ENCODE measurements at places on chromosomes 7 and 10. TPM values are rescaled to one million over a fixed set of nuclear protein-coding genes. Genes with fewer than 3 reads are reported as not detected.
A peak's percentile ranks its signal among the peaks of the same experiment; 100 is the strongest.

The ATOH7 gene
- not detected for total RNA-seq

The LIPF gene
- total RNA-seq = not detected

The RTKN2 gene
- total RNA-seq = 3.8 TPM

The ERVW-1 gene
- total RNA-seq = not detected

The ADAM12 gene
- total RNA-seq = 0.67 TPM

The TMEM236 gene
- total RNA-seq = 0.06 TPM

DNA sequence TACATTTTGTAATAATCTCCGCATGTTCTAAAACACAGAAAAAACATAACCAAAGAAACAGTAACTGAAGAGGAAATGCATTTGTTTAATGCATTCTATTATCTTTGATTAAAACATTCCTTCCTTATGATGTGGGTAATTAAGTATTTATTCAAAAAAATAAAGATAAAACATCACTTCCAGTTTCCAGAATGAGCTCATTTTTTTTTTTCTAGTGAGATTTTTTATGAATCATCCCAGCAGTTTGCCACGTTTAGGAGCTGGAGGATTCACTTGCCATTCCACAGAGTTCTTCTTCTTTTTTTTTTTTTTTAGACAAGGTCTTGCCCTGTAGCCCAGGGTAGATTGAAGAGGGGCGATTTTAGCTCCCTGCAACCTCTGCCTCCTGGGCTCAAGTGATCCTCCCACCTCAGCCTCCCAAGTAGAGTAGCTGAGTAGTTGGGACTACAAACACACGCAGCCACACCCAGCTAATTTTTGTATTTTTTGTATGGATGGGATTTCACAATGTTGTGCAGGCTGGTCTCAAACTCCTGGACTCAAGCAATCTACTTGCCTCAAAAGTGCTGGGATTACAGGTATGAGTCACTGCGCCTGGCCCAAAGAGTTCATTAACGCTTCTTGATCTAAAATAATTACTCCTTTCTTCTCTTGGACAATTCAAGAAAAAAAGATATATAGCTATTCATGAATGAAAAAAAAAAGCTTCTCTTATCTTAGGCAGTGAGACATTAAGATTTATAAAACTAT lies 177.3 kb downstream of the DKK1 start:
- no peak overlapping the region for H3K4me3 ChIP-seq
- no peak for DNase-seq
- H3K27me3 ChIP-seq = no peaks in the 10 kb centered on the region

GRCh38 chr7:122846591-122846990 lies 39.7 kb downstream of the CADPS2 start:
- no peaks in the 10 kb centered on the region for H3K4me1 ChIP-seq
- no peak overlapping the region for H3K27ac ChIP-seq
- no peaks in the 10 kb centered on the region for H3K27me3 ChIP-seq
- H3K4me3 ChIP-seq = no peak overlapping the region
- DNase-seq = no peak

- peaks cover 1% of the 10 kb centered on the region for H3K36me3 ChIP-seq
- peak; percentile 50 for DNase-seq
- no peak overlapping the region for H3K27ac ChIP-seq
- H3K27me3 ChIP-seq = no peaks in the 10 kb centered on the region
- H3K4me3 ChIP-seq = no peak overlapping the region
Observed at GRCh38 chr10:119688033-119688508, 36.9 kb downstream of the BAG3 start.

DNA sequence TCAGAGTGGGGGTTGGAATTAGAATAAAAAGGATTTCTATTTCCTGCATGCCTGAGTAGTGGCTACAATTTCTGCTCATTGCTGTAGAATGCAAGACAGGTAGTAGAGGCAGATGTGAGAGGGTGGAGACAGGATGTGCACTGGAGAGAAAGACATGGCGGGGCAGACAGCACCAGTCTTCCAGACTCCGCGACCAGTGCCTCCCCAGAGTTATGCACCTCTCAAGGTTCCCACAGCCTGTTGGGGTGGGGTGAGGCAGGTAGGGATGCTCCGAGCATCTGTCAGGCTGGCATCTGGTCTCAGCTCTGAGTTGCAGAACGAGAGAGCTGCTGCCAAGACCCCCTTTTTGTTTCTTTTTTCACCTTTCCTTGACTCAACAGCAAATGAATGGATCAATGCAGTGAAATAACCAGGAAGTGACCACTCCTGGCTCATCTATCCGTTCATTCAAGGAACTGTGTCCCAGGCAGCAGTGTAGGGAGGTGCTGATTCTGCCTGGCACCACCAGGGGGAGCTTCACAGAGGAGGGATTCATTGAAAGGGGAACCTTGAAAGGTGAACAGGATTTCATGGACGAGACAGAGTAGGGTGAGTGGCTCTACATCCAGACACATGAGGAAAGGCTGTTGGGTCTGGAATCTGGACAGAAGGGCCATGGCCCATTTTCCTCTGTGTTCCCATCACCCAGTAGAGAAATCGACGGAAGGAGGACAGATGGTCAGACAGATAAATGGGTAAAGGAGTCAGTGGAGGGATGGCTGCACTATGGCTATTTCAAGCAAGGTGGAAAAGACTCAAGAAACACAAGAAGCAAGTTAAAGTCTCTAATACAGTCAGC lies 17.2 kb upstream of the SLC18A3 start:
- peak; percentile 70 for DNase-seq
- H3K36me3 ChIP-seq = no peaks in the 10 kb centered on the region
- H3K27ac ChIP-seq = no peak overlapping the region
- H3K27me3 ChIP-seq = peaks cover 26% of the 10 kb centered on the region

GRCh38 chr10:72089618-72090017 lies 1.3 kb upstream of the SPOCK2 start:
- peaks cover 49% of the 10 kb centered on the region for H3K4me1 ChIP-seq
- H3K27ac ChIP-seq = peak overlapping the region; percentile 82
- no peak for DNase-seq
- H3K4me3 ChIP-seq = peak overlapping the region; percentile 37
- no peaks in the 10 kb centered on the region for H3K27me3 ChIP-seq

- no peak overlapping the region for H3K4me3 ChIP-seq
- H3K27ac ChIP-seq = no peak overlapping the region
- no peak for DNase-seq
- no peaks in the 10 kb centered on the region for H3K27me3 ChIP-seq
Observed at GRCh38 chr7:74466196-74466813, 12.6 kb downstream of the GTF2IRD1 start.

DNA sequence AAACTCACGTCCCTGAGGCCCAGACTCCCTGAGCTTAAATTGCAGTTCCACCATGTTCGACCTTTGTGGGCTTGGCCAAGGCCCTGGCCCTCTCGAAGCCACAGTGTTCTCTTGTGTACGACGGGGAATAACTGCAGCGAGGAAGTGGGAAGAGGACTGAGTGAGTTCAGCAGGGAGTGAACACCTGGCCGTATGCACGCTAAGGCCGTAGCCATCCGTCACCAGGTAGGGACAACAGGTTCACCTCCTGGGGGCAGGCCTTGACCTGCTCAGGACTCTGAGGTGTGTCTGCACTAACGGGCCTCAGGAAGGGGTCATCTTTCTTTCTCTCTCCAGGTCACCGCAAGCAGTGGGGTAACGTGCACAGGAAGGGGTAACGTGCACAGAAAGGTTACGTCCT lies 67.2 kb upstream of the CTBP2 start:
- H3K36me3 ChIP-seq = no peaks in the 10 kb centered on the region
- H3K4me1 ChIP-seq = no peaks in the 10 kb centered on the region
- H3K4me3 ChIP-seq = no peak overlapping the region
- no peak overlapping the region for H3K27ac ChIP-seq

DNA sequence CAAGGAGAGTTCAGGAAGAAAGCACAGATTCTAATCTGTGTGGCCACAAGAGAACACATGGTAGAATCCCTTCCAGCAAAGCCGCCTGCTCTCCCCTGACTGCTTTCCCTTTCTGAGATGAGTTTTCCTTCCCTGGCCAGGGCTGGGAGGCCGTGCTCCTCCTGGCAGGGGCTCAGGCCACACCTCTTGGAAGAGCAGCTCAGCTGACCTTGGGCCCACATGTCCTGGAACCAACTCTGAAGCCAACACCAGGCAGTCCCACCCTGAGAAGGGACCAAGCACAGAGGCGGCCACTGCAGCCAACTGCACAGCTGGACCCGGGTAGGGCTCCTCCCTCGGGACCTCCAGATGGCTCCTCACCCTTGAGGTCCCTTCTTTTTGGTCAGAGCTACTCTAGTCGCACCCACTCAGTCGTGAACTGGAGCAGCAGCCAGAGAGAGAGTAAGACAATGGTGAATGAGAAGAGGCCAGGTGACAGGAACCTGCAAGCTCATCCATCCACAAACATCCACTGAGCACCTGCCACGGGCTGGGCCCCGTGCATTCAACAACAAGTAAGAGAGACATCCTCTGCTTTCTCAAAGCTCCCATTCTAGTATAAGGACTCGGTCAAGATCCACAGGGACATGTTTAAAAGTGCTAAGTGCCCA lies 40.3 kb downstream of the FAM53B start:
- H3K4me1 ChIP-seq = peaks cover 96% of the 10 kb centered on the region
- no peaks in the 10 kb centered on the region for H3K27me3 ChIP-seq
- peak overlapping the region; percentile 96 for H3K27ac ChIP-seq
- no peak for DNase-seq
- H3K4me3 ChIP-seq = no peak overlapping the region

DNA sequence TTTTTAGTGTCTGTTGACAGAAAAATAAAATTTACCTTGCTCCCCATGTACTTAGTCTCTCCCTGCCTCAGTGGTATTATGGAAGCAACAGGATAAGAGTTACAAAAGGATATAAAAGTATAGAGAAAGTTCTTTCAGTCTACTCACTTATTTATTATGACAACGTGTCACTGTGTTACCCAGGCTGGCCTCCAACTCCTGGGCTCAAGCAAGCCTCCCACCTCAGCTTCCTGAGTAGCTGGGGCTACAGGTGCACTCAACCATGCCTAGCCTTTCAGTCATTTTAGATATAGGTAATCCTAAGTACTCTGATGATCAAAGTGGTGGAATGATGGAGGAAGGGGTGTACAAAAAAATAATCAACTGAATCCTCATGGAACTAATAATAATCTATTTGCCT lies 215.2 kb upstream of the MKLN1 start:
- no peak overlapping the region for H3K4me3 ChIP-seq
- DNase-seq = no peak
- peaks cover 7% of the 10 kb centered on the region for H3K27me3 ChIP-seq

- no peak overlapping the region for H3K27ac ChIP-seq
- H3K4me3 ChIP-seq = no peak overlapping the region
- no peaks in the 10 kb centered on the region for H3K36me3 ChIP-seq
- no peak for DNase-seq
Observed at GRCh38 chr10:75599875-75600648, 168.6 kb downstream of the LRMDA start.

DNA sequence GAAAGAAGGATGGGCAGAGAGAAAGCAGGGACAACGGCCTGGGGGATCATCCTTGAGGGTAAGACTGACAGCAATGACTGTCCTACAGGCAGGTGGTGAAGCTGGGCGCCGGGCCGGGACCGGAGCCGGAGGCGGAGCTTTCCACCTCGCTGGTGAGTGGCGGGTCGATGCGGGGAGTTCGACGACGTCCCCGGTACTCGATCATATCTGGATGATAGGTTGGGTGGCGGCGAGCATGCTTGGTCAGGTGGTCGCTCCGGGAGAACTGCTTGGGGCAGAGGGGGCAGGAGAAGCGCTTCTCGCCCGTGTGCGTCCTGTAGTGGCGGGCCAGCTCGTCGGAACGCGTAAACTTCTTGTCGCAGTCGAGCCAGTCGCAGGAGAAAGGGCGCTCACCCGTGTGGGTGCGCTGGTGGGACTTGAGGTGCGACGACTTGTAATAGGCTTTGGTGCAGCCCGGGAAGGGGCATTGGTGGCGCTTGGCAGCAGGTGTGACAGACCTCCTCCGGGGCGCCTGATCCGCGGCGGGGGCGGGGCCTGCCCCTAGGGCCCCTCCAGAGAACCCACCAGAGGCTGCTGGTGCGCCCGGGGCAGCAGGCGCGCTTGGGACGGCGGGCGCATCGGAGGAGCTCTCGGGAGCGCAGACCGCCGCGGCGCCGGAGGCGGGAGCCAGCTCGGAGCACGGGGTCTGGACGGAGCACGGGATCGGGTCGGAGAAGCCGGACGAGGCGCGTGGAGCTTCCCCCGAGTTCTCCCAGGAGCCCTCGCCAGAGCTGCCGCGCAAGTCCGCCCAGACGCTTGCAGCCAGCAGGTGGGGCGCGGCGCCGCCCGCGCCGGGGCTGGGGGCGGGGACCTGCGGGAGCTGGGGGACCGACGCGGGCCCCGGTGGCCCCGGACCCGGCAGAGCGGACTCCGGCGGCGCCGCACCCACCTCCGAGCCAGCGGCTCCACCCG lies 752 bp downstream of the KLF14 start:
- peaks cover 8% of the 10 kb centered on the region for H3K4me1 ChIP-seq
- H3K27ac ChIP-seq = no peak overlapping the region
- peak overlapping the region; percentile 53 for H3K4me3 ChIP-seq
- peaks cover 85% of the 10 kb centered on the region for H3K27me3 ChIP-seq

GRCh38 chr7:4765776-4766490 lies 9.5 kb upstream of the AP5Z1 start:
- H3K27ac ChIP-seq = no peak overlapping the region
- H3K27me3 ChIP-seq = no peaks in the 10 kb centered on the region
- no peak for DNase-seq
- H3K36me3 ChIP-seq = peaks cover 5% of the 10 kb centered on the region
- H3K4me3 ChIP-seq = no peak overlapping the region
- H3K4me1 ChIP-seq = no peaks in the 10 kb centered on the region

DNA sequence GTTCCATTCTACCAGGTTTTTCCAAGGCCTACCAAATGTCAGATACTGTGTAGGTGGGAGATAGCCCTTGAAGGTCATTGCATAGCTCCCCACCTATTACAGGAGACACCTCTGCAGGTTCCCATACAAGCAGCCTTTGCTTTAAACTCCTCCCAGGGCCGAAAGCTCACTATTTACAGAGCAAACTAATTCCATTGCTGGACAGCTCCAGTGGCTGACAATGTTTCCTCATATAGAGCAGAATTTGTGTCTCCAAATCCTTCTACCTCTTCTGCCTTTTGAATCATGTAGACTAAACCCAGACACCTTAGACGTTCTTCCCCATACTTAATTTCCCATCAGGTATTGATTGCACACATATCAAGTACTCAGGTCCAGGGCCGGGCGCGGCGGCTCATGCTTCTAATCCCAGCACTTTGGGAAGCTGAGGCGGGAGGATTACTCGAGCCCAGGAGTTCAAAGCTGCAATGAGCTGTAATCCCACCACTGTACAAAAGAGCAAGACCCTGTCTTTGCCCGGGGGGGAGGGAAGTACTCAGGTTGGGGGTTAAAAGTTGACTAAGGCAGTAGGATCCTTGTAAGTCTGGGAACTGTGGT lies 2.1 kb downstream of the CNNM1 start:
- peaks cover 6% of the 10 kb centered on the region for H3K4me1 ChIP-seq
- H3K27me3 ChIP-seq = peaks cover 55% of the 10 kb centered on the region

Measured in activated CD8-positive, alpha-beta memory T cell treated with anti-CD3 and anti-CD28 coated beads, Interleukin-2, amount 10 ng/mL, durations not matched to agents 7 days and 5 days (primary cell).